Airway epithelial cell (primary cell): ENCODE measurements at places on chromosomes 3 and 15. TPM values are rescaled to one million over a fixed set of nuclear protein-coding genes. Genes with fewer than 3 reads are reported as not detected.

HTR3E gene
- not detected in 2 replicates for total RNA-seq

GUCA1C gene
- not detected in 2 replicates for total RNA-seq

EOMES gene
- total RNA-seq = not detected in 2 replicates

FAH gene
- total RNA-seq = 24.8 and 34.1 TPM in 2 replicates

KIAA1143 gene
- 12.5 and 15.7 TPM in 2 replicates for total RNA-seq

CMTM8 gene
- total RNA-seq = 6.9 and 7.8 TPM in 2 replicates

FGF12 gene
- 0.14 TPM in 1 of 2 replicates, not detected in the other for total RNA-seq

POLQ gene
- 3.7 and 4.9 TPM in 2 replicates for total RNA-seq

BFSP2 gene
- not detected in 2 replicates for total RNA-seq

PRSS50 gene
- total RNA-seq = not detected in 2 replicates

IL5RA gene
- total RNA-seq = not detected in 2 replicates

CHRNA5 gene
- 2.5 and 6.4 TPM in 2 replicates for total RNA-seq

MGLL gene
- total RNA-seq = 39.0 and 44.1 TPM in 2 replicates

PSTPIP1 gene
- total RNA-seq = 0.42 and 11.4 TPM in 2 replicates

GABRB3 gene
- total RNA-seq = 0.51 and 1.1 TPM in 2 replicates

SV2B gene
- total RNA-seq = not detected in 2 replicates

SOX14 gene
- total RNA-seq = not detected in 2 replicates
